ENCODE measurements at places on chromosomes 11 and 22.

DNA sequence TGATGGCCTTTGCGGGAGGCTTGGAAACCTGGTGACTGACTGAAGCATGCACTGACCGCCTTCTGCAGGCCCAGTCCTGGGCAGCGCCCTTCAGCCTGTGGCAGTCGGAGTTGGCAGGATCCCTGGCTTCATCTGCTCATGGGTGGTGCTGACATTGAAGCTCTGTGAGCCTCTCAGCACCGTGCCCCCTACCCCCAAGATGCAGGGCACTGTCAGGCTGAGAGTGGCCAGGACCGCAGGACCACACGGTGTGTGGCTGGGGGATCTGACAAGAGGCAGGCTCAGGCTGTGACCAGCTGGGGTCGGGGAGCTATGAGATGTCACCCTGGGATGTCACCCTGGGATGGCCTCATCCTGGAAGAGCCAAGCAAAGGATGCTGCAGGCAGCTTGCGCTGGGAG lies 32.7 kb downstream of the TBC1D22A start:
- DNase-seq, result no peak

DNA sequence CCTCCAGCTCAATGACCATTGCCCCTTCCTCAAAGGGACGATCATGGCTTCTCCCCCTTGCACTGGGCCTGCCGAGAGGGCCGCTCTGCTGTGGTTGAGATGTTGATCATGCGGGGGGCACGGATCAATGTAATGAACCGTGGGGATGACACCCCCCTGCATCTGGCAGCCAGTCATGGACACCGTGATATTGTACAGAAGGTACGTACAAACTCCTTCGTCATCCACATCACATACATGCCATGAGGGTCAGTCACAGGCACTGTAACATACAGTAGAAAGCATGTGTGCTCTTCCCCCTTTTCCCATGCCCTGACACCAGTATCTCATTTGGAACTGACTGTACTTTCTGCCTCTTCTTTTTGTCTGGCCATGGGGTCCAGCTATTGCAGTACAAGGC lies 4.0 kb downstream of the TAF10 start:
- DNase-seq, result no peak

- DNase-seq, result no peak
Observed at GRCh38 chr11:118996926-118997626, 862 bp upstream of the CENATAC start.

DNA sequence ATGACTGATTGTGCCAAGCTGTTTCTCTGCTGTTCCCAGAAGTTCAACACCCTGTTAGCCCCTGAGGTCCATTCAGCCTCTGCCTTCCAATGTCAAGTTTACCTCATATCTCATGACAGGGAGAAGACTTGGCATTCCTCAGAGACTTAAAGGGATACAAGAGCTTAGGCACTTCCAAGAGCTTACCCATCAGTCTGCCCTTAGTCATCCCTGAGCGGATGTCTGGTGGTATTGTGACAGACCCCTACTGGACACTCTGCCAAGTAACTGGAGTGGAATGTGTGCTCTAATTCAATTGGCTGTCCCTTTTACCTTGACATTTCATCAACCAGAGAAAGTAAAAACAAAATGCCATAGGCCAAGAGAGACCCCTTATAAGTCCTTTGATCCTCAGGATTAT lies 151.5 kb downstream of the AASDHPPT start:
- no peak for DNase-seq

DNA sequence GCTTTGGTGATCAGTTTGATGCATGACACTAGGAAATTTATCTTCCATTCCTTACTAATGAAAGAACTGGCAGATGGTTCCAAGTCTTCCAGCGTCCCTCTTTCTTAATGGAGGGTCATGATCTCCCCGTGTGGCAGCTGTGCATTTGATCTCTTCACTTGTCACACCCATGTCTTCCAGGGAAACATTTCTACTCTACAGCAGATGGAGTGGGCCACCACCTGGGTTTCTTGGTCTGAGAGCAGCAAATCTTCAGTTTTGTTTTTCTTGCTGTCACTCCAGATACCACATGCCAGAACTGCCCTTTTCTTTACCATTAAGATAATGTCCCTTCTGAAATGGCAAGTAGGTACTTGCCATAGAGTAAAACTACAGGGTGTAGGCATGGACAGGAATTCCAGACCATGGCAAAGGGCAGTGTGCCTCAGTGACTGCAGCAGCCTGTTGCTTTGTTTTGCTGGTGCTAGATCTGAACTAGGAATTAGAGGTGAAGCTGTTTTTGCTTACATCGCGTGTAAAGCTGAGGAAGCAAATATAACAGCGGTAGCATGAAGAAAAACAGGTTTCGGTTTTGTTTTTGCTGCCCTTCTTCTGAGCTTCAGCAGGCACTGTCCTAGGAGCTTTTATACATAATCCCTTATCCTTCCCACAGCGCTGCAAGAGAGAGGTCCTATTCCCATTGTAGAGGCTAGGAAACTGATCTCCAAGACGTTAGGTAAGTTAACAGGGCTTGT lies 20.7 kb upstream of the C11orf96 start:
- DNase-seq, result no peak

DNA sequence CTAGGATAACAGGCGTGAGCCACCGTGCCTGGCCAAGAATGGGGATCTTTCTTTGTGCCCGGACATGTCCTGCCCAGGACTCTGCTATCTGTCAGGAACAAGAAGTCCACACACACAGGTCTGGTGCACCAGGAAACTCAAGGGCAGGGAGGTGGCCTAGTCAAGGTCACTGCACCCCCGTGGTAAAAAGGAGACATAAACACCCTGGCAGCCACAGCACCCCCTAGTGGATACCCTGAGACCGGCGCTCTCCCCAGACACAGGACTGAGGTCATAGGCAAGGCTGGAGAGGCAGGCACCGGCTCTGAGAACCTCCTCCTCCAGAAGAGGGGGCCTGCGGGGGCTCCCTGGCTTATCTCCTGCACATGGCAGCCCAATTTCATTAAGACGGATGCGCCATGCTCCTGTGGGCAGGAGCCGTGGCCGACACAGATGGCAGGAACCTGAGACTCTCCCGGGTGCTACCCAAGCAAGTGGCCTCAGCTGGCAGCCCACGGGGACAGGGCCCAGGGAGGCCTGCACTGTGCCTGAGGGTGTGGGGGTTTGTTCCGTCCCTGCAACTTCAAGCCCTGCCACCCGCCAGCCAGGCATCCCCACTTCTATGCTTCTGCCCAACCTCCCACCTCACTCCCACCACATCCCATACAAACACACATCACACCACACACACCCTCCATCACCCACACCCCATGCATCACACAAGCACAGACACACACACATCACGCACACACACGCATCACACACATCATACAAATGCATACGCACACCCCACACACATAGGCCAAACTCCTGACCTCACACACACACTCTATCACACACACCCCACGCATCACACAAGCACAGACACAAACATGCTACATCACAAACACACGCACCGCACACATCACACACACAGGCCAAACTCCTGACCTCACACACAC lies 19.6 kb downstream of the MACROD1 start:
- DNase-seq, result peak; percentile 34

GRCh38 chr22:25237503-25237902 lies 18.1 kb downstream of the CRYBB2 start:
- no peak for DNase-seq

DNA sequence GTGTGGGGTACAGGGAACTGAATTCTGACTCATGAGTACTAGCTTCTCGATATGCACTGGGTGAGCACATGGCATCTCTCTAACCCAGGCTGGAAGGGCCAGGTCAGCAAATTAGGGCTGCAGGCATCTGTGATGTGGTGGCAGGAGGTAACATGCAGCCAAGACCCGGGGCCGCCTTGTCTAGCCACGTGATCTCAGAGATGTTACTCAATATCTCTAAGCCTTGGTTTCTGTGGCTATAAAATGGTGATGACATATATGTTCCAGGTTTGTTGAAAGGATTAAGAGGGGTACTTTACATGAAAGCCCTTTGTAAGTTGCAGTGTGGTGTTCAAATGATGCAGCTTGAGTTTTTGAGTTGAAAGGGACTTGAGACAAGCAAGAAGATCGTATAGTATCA lies 3.2 kb downstream of the ST14 start:
- DNase-seq, result no peak

DNA sequence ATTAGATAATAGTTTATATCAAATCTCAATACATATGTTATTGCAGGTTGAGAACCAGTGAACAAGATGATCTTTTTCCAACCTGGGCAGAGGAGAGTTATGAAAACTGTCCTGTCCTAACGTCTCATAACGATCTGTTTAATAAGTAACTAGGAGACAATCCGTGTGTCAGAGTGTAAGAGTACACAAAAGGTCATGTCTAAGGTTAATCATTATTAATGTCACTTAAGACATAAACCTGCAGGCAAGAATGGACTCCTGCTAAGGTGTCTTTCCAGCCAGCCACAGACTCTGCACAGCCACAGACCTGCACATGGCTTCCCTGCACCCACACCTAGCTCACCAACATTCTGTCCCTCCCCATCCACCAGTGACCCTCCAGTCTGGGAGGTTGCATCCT lies 10.1 kb downstream of the SLC5A4 start:
- DNase-seq, result no peak

DNA sequence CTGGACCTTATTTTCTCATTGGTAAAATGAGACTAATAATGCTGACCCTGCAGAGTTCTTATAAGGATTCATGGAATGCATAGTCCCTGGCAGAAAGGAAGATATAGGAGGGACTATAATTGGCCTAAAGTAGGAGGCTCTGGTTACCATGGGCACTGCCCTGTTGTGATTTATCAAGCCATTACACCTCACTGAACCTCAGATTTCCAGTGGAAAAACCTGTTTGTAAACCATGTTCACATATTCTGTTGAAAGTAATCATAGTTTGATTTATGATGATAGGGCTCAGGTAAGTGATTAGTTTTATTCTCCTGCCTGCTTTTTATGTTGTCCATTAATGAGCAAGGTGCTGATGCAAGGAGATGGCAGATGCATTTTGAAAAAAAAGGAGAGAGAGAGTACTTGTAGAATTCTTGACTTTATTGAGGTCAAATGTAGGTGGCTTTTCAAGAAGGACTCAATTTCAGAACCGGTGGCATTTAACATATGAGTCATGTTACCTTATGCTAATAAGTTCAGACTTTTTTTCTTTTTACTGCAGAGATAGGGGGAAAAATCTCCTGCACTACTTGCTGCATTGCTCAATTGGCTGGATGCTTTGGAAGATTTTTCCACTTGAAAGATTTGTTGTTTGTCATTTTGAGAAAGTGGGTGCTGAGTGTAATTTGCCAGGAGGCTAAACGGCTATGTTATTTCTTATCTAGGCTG lies 14.6 kb downstream of the NF2 start:
- DNase-seq, result no peak

GRCh38 chr11:90329043-90329442 lies 106.2 kb upstream of the CHORDC1 start:
- DNase-seq, result no peak

DNA sequence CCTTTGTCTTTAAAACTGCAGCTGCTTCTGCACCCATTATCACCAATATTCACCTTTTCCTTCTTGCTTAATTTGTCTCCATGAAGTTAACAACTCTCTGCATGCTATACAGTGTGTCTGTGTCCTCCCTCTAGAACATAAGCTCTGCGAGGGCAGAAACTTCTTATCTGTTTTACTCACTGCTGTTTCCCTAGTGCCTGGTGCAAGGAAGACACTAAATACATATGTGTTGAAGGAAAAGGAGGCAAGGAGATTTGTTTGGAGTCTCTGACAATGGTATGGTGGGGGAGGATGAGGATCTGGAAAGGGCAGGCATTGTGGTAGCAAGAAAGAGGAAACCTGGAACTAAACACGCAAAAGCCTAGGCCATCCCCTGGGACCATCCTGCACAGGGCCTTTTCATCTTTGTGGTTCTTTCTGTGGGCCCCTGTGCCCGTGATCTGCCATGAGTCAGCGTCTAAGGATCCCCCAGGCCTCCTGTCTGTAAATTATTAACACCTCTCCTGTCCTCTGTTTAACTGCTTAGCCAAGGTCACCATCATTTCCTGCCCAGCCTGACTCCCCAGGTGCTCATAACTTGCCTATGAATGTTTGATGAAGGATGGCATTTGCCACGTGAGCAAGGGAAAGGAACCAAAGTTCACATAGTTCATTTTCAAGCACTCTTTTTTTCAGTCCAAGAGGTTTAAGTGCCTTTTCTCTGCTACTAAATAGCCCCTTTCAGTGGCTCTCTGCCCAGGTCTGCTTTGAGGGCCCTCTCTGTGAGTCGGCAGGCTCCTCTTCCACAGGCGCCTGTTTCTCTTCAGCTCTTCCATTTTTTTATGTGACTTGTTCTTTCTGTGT lies 131.1 kb downstream of the RASSF10 start:
- DNase-seq, result no peak

- DNase-seq, result no peak
Observed at GRCh38 chr11:34620202-34620601, 691 bp upstream of the EHF start.

DNA sequence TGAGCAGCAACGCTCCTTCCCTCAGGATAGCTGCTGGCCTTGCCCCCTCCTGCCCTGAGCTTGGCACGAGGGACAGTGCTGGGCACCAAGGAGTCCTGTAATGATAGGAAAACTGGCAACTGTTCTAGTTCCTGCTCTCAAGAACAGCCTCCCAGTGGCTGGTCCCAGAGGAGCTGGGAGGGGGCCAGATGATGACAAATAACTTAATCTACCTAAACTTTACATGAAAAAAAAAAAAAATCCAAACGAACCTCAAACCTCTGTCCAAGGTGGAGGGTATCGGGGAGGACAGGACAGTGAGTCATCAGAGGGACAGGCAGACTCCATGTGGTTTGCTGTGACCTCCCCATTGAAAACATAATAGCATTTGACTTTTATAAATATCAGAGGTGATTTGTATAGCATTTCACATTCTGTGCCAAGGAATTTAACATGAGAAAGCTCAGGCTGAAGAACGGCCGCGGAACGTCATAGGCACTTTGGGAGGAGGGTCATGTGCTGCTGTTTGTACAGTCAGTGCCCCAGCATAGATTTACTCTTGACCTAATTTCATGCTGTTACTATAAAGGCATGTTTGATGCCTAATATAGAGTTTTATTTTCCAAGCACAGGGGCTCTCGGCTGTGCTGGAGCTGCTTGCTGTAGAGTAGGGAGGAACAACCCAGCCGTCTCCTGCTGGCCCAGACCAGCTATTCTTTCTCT lies 98.2 kb upstream of the NNMT start:
- no peak for DNase-seq

- DNase-seq, result no peak
Observed at GRCh38 chr11:115566180-115566764, 62.1 kb upstream of the CADM1 start.

DNA sequence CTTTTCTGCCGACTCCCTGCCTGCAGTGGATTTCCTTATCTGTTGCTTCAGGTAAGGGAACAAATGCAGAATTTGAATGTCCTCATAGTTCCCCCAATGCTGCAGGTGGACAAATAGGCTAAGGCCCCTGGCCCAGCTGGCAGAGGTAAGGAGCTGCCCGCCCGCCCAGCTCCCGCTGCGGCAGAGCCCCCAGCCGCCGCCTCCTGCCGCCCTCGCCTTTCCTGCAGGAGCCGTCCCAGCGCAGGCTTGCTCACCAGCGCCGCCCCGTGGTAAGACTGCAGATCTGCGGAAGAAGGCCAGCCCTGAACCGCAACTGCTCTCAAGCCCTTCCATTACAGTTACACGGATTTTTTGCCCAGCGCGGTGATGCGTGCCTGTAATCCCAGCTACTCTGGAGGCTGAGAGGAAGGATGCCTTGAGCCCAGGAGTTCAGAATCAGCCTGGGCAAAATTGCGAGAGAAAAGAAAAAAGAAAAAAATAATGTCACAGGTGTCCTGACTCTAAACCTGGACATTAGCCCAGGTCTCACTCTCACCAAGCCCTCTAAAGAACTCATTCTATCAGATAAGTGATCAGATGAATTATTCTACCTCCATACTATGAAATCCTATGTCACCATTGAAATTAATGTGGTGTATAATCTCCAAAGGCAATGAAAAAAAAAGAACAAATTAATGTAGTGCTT lies 51.2 kb upstream of the EMID1 start:
- peak; percentile 42 for DNase-seq

- no peak for DNase-seq
Observed at GRCh38 chr11:117814204-117814765, 10.3 kb downstream of the FXYD2 start.

Data from omental fat pad (tissue), 4 donors.